ENCODE measurements at places on chromosomes 4 and X.

DNA sequence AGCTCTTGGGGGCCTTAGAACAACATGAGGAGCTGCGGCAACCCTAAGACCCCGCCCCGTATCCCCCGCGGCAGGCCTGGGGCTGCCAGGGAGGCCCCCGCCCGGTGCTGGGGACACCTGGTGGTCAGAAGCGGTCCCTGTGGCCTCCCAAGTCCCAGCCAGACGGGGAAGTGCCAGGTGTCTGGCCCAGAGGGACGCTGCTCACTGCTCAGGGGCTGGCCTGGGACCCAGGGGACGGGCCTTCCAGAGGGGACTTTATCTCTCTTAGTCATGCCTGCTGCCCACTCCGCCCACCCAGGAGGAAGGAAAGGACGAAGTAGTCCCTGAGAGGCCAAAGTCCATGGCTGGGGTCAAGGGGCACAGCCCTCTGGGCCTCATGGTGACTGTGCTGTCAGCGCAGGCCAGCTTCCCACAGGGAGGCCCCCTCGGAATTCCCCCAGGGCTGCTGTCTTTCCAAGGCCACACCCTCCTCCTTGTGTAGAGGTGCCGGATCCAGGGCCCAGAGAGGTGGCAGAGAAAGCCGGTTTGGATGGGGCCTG lies 31.0 kb upstream of the HTRA3 start:
- DNase-seq, result no peak

DNA sequence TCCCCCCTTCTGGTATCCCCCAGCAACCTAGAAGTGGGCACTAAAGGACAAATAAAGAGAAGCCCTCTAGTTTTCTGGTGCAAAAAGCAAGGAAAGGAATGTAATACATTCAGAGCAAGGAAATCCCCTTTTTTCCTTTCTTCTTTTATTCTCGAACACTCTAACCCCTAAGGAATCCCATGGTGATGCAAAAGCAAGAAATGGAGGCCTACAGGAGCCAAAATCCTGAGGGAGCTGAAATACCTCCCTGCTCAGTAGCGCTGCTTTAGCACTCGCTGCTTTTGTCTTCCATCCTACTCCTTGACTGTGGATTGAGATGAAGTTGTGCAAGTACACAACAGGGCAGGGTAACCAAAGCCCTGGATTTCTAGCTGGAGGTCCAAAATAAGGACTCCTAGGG lies 251.0 kb downstream of the PRDM5 start:
- DNase-seq, result no peak

- DNase-seq, result no peak
Measured at GRCh38 chr4:128298852-128299251, 11.2 kb upstream of the PGRMC2 start.

DNA sequence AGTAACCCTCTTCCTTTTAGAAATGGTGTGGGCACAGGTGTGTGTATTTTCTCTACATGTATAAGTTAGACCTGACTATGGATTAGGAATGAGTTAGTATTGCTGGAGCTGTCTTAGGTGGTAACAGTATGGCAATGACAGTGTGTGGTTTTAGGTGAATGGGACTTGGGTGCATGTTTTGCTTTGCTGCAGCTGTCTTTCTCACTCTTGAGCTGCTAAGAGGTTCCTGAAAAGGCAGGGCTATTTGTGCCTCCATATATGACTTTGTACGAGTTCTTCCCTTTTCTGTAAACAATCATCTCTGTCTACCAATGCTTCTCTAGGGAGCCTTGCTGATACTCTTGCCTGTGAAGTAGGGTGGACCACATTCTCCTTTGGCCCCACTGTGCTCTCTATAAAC lies 234.8 kb upstream of the HHIP start:
- no peak for DNase-seq

GRCh38 chrX:54926978-54927377 lies 6.4 kb downstream of the TRO start:
- DNase-seq, result no peak
